ENCODE measurements at places on chromosomes 11 and 22.

- DNase-seq = no peak
Measured at GRCh38 chr11:42465623-42466022, 846.2 kb upstream of the API5 start.

GRCh38 chr11:19743622-19744021 lies 31.0 kb downstream of the NAV2 start:
- DNase-seq = no peak

DNA sequence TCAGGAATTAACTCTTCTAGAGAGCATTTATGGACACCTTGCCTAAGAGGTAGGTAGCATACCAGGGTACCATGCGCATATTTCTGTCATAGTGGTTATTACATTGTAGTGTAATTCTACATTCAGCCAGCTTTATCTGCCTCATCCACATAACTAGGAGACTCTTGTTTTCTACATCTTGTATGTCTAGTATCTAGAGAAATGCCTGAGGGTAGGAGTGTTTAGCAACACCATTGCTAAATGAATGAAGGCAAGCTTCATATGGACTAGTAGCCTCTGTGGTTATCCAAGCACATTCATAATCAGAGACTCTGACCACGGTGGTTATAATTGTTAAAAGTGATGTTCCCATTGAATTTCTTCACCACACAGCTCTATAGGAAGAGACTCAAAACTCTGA lies 107.9 kb downstream of the NTM start:
- no peak for DNase-seq

- DNase-seq = no peak
Measured at GRCh38 chr11:111259896-111260295, 14.4 kb downstream of the POU2AF2 start.

- peak; percentile 51 for DNase-seq
Measured at GRCh38 chr22:44928136-44928463, 81.7 kb downstream of the PHF21B start.

DNA sequence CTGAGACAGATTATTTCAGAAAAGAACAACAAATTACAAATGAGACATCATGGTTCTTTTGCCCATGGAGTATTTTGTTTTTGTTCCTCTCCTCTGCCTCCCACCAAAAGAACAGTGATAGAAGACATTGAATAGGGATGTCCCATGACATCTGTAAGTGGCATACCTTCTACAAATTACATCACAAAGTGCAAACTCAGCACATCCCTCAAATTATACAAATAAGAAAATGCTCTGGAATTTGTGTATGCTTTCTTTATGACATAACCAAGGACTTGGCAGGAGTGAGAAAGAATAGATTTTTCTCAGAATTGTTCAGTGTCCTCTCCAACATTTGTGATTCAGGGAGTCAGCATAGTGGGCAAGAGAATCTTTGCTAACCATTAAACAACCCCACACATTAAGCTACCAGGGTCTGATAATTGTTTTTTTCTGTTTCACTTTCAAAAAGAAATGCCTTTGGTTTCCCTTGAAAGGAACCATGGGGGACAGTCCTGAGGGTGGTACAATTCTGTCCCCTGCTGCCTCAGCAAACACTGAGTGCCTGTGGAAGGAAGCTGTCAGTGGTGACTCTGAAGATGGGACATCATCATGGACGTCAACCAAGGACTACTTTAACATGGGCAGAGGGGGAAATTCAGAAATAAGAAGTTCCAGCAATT lies 430.3 kb downstream of the AASDHPPT start:
- no peak for DNase-seq

GRCh38 chr11:59765068-59765735 lies 10.0 kb downstream of the STX3 start:
- no peak for DNase-seq

- no peak for DNase-seq
Measured at GRCh38 chr11:76803023-76803422, 19.9 kb downstream of the TSKU start.

DNA sequence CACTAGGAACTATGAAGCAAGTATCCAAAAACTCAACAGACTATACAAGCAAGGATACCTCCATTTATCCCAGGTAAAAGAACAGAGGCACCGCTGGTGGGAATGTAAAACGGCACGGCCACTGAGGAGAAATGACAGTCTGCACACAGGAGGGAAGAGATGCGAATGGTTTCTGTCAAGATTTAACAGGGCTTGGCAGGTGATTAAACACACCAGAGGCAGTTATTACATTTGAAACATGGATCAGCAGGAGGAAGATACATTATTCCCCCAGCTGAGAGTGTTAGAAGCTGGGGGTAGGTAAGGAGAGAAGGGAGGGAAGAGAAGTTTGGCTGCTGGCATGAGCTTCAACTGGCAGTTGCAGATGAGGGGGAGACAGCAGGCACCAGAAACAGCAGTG lies 30.2 kb downstream of the ATP6V1E1 start:
- no peak for DNase-seq

DNA sequence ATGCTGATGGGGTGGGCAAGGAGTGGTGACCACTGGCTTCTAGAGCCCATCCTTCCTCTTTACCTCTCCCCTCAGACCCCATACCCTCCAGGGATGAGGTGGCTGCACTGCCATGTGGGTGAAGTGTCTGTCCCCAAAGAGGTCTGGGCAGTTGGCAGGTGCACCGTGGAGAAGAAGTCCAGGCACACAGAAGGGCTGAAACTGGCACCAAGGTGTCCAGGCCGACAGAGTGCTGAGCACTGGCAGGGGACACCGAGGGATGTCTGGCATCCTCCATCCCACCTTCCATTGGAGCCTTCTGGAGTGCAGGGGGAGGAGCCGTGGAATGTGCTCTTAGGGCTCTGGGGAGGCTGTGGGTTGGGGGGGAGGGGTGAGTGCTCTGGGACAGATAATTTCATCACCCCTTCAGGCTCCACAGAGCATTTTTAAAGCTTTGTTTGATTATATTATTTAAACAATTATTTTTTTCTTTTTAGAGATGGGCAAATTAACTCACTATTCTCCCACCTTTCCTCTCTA lies 37.9 kb downstream of the PKNOX2 start:
- DNase-seq = no peak

DNA sequence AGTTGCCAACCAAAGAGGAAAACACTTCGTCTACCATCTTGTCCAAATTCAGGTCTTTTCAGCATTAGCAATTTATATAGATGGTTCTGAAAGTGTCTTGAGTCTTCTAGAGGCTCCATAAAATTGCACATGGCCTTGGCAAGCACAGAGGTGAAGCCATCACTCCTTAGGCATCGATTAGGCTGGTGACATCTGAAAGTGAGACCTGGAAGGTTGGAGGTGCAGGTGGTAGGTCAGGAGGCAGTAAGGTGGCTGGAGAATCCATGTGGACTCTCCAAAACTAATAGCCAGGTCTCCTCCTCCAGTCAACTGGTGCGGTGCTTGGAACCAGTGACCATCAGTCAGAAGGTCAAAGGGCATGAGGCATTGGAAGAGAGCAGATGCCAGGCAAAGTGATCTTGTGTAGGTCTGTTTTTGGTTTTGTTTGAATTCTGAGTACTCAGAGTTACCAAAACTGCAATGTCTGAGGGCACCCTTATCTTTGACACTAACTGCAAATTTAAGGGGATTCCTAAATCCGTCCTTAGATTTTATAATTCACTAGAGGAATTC lies 6.6 kb upstream of the APOL2 start:
- DNase-seq = no peak

Data from aorta (tissue), 5 donors.